ENCODE measurements at places on chromosomes 3 and 15.

- no peak for DNase-seq
Measured at GRCh38 chr3:13420831-13421765, 976 bp upstream of the NUP210 start.

DNA sequence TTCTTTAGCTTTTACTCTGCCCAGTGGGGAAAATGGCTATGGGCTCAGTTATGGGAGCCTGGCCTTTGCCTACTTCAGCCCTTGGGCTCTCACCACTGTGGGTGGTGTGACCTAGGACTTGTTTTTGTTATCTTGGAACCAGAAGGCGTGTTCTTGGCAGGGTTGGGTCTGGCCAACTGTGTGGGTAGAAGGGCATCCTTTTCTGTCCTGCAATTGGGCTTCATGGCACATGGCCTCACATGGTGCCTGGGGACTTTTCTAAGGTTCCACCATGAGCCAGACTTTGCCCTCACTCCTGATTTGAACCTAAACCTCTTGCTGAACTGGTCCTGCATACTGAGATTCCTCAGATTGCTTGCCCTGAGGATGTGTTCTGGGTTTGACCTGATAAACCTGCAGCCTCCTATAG, 1.7 kb downstream of the GLYCTK start:
- DNase-seq, result no peak

GRCh38 chr3:105858017-105858416, 10.8 kb downstream of the CBLB start:
- no peak for DNase-seq

- DNase-seq, result no peak
Measured at GRCh38 chr3:138873471-138874278, 38.9 kb upstream of the PIK3CB start.

Measured in cortex of kidney (tissue), 1 donor.